Activated CD4-positive, alpha-beta T cell treated with anti-CD3 and anti-CD28 coated beads, Interleukin-2, amount 50 U/mL, for 16 hours (primary cell): ENCODE measurements at places on chromosomes 11 and 22.
A peak's percentile ranks its signal among the peaks of the same experiment; 100 is the strongest.

DNA sequence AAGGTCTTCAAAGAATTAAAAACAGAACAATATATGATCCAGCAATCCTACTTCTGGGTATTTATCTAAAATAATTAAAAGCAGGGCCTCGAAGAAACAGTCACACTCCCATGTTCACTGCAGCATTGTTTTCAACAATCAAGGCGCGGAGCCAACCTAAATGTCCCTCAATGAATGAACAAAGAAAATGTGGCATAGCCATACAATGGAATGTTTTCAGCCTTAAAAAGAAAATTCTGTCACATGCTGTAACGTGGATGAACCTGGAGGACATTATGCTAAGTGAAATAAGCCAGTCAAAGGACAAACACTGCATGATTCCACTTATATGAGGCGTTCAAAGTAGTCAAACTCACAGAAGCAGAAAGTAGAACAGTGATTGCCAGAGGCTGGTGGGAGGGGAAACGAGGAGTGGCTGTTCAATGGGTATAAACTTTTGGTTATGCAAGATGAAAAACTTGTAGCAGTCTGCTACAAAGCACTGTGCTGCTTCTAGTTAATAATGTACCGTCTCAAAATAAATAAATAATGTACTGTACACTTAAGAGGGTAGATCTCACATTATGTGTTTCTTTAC is 41.2 kb downstream of the SNX19 start:
- no peak for DNase-seq

DNA sequence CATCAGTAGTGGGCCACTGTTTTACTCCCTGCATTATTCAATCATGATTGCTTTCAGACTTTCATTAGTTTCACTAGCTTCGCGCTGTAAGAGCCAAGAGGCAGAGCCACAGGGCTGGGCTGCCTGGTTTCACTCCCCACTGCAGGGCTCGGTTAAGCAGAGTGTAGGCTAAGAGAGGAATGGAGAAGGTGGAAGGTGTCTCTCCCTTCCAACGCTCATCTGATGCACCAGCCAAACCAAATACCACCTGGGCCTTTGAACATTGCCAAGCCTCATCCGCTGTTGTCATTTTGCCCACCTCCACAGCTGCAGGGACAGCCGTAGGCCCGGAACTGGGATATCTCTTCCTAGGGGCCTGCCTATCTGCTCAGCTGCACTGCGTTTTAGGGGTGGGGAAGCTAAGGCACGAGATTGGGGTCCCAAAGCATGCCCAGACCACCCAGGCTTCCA is 480 bp upstream of the SMARCB1 start:
- DNase-seq, result no peak

DNA sequence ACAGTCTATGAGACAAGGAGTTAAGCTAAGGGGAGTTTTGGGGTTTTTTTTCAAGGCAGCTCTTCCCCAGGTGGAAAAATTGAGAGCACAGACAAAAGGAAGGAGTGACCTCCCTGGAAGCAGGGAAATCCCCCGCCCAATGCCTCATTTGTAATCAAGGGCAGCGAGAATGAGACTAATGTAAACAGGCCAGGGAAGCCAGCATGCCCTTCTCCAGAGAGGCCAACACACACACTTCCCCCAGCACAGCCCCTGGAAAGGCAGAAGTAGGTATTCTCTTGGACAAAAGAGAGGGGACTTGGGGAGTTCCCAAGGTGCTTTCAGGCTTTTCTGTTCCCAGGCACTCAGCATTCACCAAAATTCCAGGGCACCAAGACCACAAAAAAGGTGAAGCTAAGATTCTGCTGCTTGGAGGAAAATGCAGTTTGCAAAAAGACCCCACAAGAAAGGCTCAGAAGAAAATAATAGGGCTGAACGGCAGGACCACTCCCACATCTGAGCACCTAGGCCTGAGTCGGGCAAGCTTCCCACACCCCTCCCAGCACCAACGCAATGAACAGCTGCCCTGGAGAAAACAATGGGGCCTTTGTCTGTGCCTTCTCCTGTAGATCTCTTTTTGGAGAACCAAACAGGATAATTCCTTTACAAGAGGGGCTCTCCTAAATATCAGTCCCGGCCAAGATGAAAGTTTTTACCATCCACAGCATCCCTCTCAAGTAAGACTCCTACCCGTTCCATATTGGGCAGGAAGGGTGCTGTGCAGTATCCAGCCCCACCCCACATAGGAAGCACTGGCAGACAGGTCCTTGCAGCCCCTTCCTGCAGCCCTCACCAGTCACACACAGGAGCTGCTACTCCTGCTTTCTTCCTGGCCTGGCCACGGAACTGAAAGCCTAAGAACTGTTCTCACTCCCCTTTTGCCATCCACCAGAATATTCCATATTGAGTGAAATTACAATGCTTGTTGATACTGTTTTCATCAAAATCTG is 70.7 kb upstream of the AKIP1 start:
- peak; percentile 18 for DNase-seq

DNA sequence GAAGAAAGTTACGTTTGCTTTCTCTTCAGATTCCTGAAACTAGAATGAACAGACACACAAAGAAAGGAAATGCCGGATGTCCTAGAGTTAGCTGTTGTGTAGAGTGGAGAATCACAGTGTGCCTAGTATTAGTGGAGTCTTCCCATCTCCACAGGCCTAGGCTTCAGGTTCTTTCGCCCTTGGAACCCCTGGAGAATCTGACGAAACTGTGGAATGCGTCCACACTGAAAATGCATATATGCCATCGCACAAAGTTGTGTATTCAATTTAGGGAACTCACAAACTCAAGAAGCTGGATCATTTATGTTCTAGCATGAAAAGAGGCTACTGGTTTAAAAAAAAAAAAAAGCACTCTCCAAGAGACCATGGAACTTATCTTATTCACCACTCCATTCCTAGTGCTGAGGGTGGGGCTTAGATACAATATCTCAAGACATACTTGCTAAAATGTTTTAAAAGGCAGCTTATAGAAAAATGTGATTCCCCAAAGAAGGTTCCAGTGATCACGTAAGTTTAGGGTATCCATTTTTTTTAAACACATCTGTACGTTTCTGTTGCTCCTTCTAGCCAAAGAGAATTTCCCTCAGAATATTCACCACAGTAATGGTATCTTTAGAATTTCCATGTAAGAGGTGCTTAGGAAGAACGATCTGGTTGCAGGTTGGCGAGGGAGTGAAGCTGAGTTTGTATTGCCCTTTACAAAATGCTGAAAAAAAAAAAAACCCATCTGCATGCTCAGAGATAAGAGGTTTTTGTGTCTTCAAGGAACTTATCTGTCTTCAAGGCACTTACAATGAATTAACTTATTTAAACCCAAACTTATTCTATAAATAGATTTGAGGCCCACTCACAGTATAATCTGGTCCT is 20.0 kb downstream of the MAML2 start:
- no peak for DNase-seq

GRCh38 chr22:45585437-45585755 is 82.7 kb downstream of the FBLN1 start:
- DNase-seq, result no peak

DNA sequence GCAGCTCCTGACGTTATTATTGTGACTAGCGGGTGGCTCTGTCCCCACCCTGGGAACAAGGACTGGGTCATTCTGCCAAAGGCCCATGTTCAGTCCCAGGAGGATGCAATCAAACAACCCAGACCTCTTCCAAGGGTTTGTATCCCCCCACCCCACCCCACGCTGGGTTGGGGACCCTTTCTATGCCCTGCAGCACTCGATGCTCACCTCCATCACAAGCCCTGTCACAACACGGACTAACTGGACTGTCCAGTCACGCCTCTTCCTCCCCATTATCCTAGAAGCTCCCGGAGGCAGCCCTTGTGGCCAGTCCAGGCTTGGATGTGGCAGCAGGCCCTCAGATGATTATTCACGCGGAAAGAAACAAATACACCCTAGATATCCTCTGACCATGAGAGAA is 3.7 kb downstream of the SHANK2 start:
- DNase-seq, result no peak

DNA sequence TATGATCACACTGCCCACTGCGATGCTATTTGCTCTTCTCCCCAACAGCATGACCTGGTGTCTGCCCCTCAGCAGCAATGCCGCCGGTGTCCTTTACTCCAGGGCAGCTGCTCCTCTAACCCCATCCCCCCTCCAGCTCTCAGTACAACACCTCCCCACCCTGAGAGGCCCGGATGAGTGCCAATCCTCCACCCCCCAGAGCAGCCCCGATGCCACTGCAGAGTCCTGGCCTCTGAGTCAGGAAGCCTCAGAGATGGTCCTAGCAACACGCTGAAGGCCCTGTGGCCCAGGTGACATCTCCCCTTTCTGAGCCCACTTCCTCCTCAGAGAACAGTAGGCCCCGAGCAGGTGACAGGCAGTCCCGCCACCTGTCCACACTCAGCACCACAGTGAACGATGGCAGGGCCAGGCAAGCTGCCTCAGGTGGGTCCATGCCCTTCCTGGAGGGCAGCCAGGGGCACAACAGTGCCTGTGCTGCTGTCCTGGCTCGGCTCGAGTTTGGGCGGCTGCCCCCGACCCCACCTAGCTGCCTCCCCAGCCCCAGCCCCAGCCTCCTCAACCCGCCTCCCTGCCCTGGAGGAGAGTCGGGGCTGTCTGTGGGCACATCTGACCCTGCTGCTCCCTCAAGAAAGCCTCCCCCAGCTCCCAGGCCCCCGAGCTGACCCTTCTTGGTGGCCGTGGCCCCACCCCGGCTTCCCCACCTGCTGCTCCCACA is 3.9 kb upstream of the NDUFS8 start:
- DNase-seq, result no peak

DNA sequence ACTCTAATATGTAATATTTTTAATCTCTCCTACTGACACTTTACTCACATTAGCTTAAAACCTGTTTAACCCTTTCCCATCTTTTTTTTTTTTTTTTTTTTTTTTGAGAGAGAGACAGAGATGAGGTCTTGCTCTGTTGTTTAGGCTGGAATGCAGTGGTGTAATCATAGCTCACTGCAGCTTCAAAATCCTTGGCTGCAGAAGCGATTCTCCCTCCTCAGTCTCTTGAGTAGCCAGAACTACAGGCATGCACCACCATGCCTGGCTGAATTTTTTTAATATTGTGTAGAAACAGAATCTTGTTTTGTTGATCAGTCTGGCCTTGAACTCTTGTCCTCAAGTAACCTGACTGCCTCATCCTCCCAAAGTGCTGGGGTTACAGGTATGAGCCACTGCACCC is 37.3 kb downstream of the PAMR1 start:
- no peak for DNase-seq

GRCh38 chr11:2694995-2695939 is 4.5 kb downstream of the KCNQ1OT1 start:
- DNase-seq, result no peak

- no peak for DNase-seq
These were observed 125.2 kb upstream of the SNX19 start for GRCh38 chr11:131041331-131042040.

DNA sequence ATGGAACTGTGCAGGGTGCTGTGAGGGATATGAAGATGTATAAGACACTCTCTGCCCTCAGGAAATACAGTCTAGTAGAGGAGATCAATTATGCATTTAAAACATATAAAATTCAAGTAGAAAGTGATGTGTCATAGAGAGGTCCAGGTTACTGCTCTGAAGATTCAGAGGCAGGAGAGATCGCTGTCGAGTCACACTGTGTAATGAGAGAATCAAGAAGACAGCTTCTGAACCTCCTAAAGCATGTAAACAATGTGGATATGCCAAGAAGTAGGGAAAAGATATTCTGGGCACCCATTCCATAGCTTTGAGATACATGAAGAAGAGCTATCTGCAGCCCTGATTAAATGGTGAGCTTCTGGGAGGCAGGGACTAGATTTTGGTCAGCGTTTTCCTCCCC is 16.7 kb downstream of the SSH3 start:
- no peak for DNase-seq

GRCh38 chr11:11709447-11710239 is 87.8 kb upstream of the GALNT18 start:
- no peak for DNase-seq

DNA sequence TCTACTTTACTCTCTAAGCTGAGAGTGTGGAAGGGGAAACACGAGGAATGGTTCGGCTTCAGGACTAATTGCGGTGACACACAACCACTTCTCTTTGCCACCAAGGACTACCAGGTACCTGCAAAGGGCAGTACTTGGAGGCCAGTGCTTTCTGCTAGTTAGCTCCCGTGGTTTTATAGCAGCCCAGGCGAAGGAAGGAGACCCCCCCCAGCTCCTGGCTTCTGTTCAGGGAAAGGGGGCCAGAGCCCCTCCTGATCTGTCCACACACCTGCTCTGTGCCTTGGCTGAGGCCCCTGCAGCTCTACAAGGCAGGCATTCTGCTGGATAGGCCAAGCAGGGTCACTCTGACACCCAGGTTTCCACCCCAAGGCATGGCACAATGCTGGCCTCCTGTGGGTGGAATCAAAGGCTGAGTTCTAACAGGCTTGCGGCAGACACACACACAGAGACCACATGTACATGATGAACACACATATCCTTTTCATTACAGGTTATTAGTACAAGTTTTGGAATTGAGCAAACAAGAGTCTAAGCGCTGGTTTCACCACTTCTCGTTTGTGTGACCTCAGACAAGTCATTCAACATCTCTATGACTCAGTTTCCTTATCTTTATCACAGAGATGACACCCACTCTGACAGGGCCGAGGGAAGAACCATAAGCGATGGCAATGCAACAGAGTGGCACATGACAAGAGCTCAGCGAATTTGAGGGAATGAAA is 7.5 kb downstream of the SERPIND1 start:
- peak; percentile 72 for DNase-seq

DNA sequence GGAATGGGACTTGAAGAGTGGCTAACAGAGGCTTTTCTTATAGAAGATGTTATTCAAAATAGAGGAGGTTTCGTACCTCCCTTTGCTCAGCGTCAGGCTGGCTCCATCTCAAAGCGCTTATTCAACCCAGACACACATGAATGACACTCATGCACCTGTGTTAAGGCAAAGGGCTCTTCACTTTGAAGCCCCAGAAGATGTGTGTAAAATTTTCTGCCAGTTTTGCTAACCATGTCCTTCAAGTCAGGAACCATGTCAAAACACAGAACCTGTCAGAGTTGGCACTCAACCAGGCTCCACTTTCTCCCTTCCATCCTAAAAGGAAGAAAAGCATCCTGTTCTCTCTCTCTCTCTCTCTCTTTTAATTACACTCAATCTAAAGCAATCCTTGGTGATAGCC is 352.8 kb upstream of the NARS2 start:
- DNase-seq, result no peak

DNA sequence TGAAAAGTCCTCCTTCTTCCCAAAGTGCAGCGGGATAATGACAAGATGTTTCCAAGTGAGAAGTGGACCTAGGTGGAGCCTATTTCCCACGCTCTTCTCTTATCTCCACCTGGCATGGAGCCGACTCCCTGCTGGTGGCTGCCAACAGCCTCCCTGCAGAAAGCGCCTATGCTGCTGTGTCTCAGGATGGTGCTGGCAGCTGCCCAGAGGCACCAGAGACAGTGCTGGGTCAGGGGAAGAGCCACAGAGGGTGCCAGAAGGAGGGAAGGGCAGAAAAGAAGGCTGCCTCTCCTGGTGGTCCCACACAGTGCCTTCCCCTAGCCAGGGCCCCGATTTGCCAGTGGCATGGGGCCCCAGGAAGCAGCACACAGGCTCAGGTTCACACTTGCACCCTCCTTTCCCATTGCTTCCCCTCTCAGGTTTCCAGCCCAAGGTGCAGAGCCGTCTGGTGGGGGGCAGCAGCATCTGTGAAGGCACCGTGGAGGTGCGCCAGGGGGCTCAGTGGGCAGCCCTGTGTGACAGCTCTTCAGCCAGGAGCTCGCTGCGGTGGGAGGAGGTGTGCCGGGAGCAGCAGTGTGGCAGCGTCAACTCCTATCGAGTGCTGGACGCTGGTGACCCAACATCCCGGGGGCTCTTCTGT is 19.0 kb downstream of the CD5 start:
- DNase-seq, result no peak

GRCh38 chr11:107928767-107929507 is 689 bp downstream of the RAB39A start:
- peak; percentile 8 for DNase-seq

- no peak for DNase-seq
These were observed 15.0 kb upstream of the TRIM44 start for GRCh38 chr11:35647421-35648093.

- no peak for DNase-seq
These were observed 20.7 kb upstream of the CDC42EP2 start for GRCh38 chr11:65293909-65294381.
